ENCODE measurements at places on chromosomes 4 and X.

GRCh38 chr4:89722517-89722916 lies 114.4 kb downstream of the SNCA start:
- DNase-seq: no peak

GRCh38 chr4:38162240-38162784 lies 202.1 kb downstream of the PTTG2 start:
- DNase-seq: peak; percentile 28

DNA sequence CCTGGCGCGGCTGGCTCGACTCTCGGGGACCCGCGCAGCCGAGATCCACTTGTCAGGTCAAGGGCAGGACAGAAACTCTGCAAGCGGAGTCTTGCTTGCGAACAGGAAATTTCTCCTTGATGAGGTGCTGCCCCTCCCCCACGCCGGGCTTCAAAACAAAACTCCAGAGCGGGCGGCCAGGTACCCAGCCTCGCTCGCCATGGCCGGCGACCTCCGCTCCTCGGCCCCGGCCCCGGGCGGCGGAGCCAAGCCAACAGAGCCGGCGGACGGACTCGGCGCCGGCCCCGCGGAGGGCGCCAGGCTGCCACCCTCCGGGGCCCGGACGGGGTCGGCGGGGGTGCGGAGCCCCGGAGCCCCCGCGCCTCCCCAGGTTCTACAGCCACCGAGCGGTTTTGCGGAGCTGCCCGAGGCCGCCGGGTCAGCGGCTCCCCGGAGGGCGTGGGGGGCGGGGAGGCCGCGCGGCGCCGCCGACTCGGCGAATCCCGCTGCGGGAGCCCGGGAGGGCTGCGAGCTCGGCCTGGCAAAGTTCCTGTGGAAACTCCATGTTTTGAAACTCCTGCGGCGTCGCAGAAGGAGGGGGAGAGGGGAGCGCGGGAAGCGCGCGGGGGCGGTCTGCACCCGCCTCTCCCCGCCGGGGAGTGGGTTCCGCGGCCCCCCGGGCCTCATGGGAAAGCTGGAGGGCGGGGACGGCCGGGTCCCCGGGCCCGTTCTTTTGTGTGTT lies 11.7 kb upstream of the BCOR start:
- no peak for DNase-seq

DNA sequence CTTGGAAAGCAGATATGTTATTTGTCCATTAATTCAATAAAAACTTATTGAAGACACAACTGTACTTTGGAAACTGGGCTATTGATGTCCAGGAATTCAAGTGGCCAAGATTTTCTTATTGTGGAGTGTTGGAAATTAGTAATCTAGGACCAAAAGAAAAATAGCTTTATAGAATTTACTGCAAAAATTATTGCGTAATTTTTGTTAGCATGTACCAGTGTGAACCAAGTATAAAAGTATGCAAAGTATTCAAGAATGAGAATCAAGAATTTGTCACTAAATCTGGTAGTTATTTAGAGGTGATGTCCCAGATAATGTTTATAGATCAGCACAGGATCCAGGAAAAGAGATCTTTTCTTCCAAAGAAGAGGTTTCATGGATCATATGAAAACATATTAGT lies 468.9 kb upstream of the CTSO start:
- no peak for DNase-seq

GRCh38 chr4:70945452-70946055 lies 43.4 kb downstream of the MOB1B start:
- no peak for DNase-seq

DNA sequence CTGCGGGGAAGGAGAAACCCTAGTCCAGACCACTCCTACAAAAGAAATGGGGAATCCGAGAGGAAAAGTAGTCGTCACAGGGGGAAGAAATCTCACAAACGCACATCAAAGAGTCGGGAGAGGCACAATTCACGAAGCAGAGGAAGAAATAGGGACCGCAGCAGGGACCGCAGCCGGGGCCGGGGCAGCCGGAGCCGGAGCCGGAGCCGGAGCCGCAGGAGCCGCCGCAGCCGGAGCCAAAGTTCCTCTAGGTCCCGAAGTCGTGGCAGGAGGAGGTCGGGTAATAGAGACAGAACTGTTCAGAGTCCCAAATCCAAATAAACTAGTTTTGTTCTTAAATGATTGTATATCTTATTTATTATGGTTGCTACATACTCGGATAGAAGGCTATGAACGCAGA lies 31.7 kb downstream of the AP1S2 start:
- DNase-seq: no peak

DNA sequence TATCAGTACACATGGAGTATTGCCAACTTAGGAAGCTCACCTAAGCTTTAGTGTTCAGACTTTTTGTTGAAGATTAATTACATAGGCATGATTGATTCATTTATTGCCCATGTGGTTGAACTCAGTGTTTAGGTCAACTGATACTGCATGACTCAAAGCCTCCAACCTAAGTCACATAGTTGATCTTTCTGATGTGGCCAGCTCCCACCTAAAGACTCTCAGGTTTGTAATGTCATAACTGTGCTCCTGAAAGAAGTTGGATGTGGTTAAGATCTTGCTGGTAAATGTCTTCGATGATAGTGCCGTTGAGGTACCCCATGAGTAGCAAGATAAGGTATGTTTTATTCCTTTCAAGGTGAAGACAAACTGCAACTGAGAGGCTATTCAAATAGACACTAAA lies 192.5 kb downstream of the EDA start:
- DNase-seq: no peak

GRCh38 chrX:65772842-65773241 lies 105.4 kb downstream of the MSN start:
- no peak for DNase-seq

DNA sequence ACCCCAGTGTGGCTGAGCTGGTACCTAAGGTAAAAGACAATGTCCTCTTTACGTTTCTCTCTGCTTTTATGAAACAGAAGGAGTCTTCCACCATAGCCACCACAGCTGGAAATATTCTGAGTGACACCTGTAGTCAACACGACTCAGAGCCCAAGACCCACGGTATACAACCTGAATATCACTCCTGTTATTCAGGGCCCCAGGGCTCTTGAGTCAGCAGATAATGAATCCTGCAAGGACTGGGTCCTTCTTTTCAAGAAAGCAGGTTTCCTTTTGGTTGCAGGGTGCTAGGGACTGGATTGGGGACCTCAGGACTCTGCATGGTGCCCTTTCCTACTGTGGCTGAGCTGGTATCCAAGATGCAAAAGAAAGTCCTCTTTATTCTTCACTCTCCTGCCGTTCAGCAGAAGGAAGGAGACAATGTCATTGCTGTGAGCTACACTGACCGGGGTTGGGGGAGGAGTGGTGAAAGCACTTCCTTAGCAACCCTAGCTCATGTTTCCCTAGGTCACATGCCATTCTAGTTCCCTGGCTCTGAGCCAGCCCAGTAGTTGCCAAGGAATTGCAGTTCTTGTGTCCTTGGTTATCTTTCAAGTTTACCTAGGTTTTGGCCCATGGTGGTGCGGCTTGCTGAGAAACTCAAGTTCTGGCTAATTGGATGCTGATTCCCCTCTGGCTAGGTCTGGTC lies 23.7 kb upstream of the UNC5C start:
- DNase-seq: no peak

DNA sequence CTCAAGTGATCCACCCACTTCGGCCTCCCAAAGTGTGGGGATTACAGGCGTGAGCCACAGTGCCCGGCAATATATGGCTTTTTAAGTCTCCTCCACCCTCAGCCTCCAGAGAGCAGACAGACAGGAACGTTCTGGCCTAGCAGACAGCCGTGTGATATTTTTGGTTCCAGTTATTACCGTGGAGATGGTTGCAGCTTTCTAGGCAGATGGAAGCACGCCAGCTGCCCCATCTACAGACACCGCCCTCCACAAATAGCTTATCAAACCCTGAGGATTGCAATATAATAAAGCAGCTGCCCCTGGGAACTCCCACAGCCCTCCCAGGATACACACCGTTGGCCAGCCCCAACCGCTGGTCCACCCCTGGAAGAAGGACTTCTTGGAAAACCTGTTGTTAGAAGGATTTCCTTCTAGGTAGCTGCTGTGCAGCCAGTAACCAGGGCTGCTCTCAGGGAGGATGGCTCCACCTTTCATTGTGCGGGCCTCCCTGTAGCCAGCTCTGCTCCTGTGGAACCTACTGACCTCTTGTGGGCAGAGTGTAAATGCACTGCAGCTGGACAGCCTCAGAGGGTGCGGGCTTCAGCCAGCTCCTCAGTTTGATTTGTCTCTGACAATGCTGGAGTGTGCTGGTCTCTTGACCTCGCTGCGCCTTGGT lies 44.0 kb downstream of the SLC25A5 start:
- peak; percentile 5 for DNase-seq

- no peak for DNase-seq
Measured at GRCh38 chrX:97167333-97167732, 283.6 kb downstream of the RPA4 start.

GRCh38 chr4:100588076-100588475 lies 70.3 kb upstream of the EMCN start:
- no peak for DNase-seq

DNA sequence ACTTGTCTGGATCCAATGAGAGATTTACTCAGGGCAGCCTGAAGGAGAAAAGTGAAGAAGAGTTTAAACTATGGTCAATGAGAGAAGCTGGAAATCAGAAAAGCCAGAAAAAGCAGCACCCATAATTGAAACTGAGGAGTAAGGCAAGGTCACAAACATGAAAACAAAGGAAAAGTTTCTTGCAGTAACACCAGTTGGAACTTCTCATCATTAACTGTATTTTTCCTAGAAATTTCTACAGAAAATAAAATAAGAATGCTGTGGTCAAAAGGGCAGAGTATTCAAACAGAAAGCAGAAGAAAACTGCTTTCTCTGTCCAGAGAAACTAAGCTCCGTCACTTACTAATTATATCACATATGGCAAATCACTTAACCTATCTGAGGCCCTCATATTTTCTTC lies 102.2 kb downstream of the OR13H1 start:
- DNase-seq: no peak

- no peak for DNase-seq
Measured at GRCh38 chrX:153608806-153609205, 9.9 kb upstream of the CCNQ start.

GRCh38 chrX:128035318-128035717 lies 16.9 kb downstream of the ACTRT1 start:
- no peak for DNase-seq

DNA sequence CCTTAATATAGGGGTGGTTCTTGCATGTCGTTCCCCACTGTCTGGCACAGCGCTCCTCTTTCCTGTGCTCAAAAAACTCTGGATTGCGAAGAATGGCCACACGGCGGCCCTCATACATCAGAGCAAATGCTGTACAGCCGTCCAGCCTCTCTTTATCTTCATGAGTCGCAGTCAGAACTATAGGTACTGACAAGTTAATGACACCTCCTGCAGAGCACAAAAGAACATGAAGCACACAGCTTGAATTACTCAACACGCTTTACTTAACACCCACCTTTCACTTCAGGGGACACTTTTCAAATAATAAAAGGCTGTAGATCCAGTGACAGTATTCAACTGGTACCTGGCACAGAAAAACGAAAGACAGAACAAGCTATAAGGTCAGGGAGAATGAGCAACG lies 65.3 kb downstream of the PAPSS1 start:
- DNase-seq: no peak

GRCh38 chrX:2705046-2705832 lies 14.1 kb downstream of the CD99 start:
- DNase-seq: no peak

- DNase-seq: no peak
Measured at GRCh38 chrX:73849073-73849472, 286.1 kb downstream of the CHIC1 start.

DNA sequence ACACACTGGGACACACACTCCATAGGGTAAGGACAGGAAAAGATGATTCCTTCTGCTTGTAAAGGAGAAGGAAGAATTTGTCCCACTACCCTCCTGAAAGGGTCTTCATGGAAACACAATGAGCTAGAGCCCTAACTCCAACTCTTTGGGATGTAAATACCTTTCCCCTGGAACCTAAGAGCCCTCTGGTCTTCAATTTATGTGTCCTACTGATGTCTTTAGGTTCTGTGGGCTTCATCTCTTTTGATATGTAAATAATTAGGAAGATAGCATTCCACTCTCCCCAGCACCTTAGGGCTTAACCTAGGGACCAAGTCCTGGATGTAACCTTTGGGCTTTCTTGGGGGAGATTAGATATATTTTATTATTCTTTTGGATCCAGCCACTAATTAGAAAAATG lies 38.3 kb downstream of the PF4 start:
- DNase-seq: no peak

DNA sequence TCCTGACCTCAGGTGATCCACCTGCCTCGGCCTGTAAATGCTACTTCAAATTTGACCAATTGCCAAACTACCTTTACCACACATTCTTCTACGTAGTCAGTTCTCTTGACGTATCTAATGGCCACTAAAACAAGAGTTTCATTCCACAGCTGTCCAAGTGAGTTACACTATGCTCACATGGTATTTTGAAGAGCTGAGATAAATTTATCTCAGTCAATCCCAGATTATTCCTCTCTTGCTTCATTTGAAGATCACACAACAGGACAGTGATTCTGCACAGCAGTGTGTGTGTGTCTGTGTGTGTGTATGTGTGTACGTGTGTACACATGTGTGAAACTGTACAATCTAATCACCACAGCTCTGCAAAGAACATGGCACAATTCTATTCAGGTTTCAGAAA lies 133.4 kb downstream of the APBB2 start:
- DNase-seq: no peak

DNA sequence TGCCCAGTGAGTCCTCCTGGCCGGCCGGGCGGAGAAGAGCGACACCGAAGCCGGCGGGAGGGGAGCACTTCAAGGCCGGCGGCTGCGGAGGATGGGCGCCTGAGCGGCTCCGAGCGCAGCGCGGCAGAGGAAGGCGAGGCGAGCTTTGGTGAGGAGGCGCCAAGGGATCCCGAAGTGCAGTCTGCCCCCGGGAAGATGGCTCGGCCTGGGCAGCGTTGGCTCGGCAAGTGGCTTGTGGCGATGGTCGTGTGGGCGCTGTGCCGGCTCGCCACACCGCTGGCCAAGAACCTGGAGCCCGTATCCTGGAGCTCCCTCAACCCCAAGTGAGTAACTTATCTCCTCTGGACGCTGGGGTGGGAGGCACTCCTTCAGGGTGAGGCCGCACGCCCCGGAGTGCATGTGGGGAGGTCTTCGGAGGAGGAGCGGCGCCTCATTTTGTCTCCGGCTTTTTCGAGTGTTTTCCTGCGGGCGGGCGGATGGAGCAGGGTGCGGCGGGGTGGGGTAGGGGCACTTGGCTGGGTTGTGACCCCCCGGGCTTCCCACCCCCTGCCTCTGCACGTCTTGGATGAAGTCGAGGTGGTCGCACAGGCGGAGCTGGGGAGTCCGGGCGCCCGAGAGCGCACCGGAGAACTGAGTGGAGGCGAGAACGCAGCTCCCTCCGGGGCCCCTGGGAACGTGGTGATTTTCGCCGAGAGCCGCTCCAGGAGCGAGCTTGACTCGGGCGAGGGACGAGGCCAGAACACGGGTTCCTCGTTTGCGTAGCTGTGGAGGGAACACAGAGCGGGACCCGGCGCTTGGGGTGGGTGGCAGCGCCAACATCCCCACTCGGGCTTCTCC lies 979 bp downstream of the EFNB1 start:
- no peak for DNase-seq

- DNase-seq: no peak
Measured at GRCh38 chrX:72715546-72715945, 1.4 kb upstream of the PHKA1 start.

GRCh38 chr4:87559090-87559837 lies 30.1 kb upstream of the SPARCL1 start:
- no peak for DNase-seq

GRCh38 chr4:168710353-168710946 lies 213.6 kb downstream of the PALLD start:
- peak; percentile 4 for DNase-seq

- no peak for DNase-seq
Measured at GRCh38 chrX:139930916-139931645, 1.8 kb downstream of the ATP11C start.

- DNase-seq: no peak
Measured at GRCh38 chrX:18828832-18829404, 121.5 kb downstream of the PPEF1 start.

- no peak for DNase-seq
Measured at GRCh38 chrX:13843150-13843721, 26.3 kb upstream of the GPM6B start.
